ENCODE measurements at places on chromosomes 4 and X.

DNA sequence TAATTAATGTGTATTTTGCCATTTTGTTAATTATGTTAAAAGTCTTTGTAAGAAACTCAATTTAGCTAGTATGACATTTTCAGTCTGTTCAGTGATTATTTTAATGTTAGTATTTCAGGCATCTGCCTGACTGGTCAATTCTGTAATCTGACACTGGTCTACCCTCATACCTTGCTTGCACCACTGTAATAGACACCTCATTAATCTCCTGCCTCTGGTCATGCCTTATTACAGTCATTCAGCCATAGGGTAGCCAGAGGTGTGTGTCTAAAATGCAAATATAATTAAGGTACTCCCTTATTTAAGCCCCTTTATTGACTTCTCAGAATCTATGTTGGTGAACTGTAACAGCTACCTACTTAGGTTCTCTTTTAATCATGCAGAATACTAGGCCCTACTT lies 861.1 kb upstream of the IGFBP7 start:
- no peaks in the 10 kb centered on the region for H3K36me3 ChIP-seq
- H3K27ac ChIP-seq: no peak overlapping the region
- no peak overlapping the region for H3K4me3 ChIP-seq
- no peaks in the 10 kb centered on the region for H3K27me3 ChIP-seq
- DNase-seq: no peak

DNA sequence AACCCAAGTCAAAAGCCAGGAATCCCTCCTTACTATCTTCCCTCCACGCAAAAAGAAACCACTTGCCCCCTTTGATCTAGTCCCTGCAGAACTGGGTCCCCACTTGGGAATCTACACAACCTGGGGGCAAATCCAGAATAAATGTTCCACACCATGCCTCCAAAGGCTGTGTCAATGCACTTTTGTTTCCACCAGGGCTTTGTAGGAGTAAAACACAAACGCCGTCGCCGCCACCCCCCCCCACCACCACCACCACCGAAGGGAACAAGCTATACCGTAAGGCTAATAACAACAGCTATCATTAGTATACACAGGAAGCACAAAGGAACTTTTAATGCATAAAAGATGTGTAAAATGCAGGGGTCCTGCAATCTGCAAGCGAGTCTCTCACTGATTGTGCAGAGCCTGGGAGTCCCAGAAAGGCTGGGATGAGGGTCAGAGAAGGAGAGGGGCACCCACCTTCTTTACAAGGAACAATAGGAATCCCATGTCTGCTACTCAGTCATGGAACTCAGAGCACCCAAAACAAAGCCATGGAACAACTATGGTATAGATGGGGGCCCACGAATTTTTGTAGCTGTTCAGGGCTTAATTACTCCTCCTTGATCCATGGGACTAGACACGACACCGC lies 13.2 kb downstream of the BCOR start:
- no peak for DNase-seq
- H3K27me3 ChIP-seq: no peaks in the 10 kb centered on the region
- no peaks in the 10 kb centered on the region for H3K36me3 ChIP-seq
- H3K4me3 ChIP-seq: peak overlapping the region; percentile 63

- H3K27ac ChIP-seq: no peak overlapping the region
- DNase-seq: no peak
- no peaks in the 10 kb centered on the region for H3K4me1 ChIP-seq
Measured at GRCh38 chrX:129531132-129531531, 7.8 kb upstream of the SMARCA1 start.

DNA sequence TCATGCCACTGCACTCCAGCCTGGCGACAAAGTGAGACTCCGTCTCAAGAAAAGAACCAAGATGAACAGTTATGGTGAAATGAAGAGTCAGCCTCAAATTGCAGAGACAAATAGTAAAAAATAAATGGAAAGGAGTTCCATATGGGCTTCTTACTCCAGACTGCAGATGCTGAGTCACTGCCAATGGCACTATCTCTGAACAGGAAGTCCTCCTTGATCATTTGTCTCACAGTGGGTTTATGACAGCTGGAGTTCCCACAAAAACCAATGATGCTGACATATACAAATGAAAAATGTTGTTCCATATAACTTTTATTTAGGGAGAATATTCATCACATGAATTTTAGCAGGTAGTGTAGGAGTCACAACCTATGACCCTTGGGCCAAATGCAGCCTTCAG lies 631.6 kb downstream of the PCDH18 start:
- DNase-seq: no peak
- no peaks in the 10 kb centered on the region for H3K4me1 ChIP-seq
- no peaks in the 10 kb centered on the region for H3K36me3 ChIP-seq
- H3K4me3 ChIP-seq: no peak overlapping the region

DNA sequence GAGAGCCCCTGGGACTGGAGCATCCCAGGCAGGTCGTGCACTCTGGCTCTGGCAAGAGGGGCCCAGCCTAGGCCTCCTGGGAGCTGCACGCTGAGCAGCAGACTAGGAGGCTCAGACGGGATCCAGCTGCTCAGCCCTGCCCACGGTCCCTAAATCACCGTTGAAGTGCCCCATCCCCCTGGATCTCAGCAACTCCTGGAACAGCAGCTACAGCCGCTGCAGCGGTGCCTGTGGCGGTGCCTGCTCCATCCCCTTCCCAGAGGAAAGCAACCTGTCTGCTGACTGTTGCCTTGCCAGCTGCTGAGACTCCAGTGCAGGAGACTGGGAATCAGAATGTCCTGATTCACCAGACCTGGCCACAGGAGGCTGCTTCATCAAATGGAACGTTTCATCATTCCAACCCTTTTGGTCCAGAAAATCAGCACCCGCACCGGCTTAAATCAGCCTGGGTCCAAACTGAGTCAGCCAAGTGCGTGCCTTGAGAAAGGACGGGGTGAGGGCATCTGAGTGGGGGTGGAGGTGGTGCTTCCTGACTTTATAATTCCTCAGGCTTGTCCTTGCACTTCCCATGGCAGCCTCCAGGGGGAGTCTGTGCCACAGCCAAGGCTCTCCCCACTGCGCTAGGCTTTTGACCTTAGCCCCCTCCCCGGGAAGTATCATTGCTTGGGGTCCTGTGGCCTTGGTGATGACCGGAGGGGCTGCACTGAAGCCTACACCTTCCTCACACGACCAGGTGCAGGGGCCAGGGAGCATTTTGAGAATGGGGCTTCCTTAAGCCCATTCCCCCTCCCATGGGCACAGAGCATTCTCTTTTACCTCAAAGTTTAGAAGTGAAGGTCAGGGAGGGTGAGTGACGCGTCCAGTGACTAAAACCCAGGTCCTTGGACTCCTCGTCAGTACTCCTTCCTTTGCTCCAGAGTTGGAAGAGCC lies 6.5 kb downstream of the ZNF185 start:
- H3K4me3 ChIP-seq: no peak overlapping the region
- H3K36me3 ChIP-seq: no peaks in the 10 kb centered on the region
- H3K4me1 ChIP-seq: no peaks in the 10 kb centered on the region
- no peak for DNase-seq
- no peaks in the 10 kb centered on the region for H3K27me3 ChIP-seq
- H3K27ac ChIP-seq: no peak overlapping the region

DNA sequence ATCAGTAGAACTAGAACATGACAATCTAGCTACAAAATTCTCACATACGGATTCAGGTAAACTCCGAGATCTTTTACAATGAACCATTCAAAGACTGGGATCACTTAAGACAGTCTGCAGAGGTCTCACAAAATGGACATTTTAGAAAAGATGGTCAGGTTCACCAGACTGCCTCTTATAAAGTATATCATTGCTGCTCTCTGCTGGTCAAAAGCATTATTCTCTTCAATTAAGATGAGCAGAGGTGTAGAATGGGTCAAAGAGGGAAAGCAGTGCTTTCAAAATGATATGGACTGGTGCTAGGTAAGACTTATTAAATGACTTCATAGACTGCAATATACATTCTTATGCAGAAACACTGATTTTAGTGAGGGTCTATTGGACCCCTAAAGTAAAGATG lies 434.7 kb downstream of the PACRGL start:
- H3K4me3 ChIP-seq: no peak overlapping the region
- no peak for DNase-seq
- no peaks in the 10 kb centered on the region for H3K27me3 ChIP-seq
- H3K27ac ChIP-seq: no peak overlapping the region
- no peaks in the 10 kb centered on the region for H3K36me3 ChIP-seq

DNA sequence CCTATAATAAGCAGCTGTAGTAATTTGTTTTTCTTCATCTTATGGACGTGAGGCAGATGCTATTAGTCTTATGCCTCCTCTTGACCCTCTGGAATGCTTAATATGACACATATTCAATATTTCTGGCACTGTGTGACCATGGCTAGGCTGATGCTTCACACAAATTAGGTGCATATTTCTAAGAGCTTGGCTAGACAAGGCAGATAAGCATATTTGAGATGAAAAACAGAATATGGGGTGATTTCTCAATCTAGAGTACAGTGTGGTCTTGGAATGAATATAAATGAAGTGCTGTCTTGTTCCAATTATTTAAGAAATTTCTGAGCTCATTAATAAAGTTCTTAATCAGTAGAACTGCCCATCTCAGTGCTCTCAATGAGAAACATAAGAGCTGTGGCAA lies 156.2 kb downstream of the NPNT start:
- no peak for DNase-seq
- H3K27me3 ChIP-seq: no peaks in the 10 kb centered on the region
- no peak overlapping the region for H3K27ac ChIP-seq
- no peaks in the 10 kb centered on the region for H3K36me3 ChIP-seq

DNA sequence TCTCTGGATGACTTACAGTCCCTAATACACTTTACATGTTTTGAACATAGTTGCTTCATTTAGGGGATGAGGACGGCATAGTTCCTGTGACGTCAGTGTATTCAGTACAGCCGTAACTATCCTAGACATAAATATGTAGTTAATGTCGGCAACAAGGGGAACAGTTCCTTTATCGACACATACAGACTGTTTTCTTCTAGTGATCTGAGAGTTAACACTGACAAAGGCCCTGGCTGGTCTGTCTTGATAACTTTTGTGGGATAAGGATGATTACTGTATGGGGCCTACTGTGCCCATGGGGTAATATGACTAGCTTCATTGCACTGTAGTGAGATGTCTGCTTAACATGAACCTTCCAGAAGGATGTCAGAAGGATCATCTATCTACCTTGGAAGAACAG lies 131.2 kb downstream of the ZNF518B start:
- H3K27me3 ChIP-seq: no peaks in the 10 kb centered on the region
- no peaks in the 10 kb centered on the region for H3K4me1 ChIP-seq
- no peak overlapping the region for H3K4me3 ChIP-seq

DNA sequence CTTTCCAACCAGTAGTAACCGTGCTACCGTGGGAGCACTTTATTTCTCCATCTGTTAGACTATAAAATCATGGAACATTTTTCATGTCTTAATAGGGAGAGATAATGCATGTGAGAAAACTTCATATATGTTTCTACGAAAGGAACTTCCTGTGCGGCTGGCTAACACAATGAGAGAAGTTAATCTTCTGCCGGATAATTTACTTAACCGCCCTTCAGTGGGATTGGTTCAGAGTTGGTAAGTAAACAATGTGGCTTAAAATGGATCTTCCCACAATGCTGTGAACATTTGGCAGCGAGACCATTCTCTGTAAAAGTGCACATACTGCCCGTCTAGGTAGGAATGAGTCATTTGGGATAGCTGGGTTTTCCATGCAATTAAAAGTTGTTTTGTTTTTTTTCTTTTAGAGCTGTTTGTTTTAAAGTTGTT lies 29.6 kb downstream of the PDK3 start:
- peak overlapping the region; percentile 64 for H3K27ac ChIP-seq
- H3K36me3 ChIP-seq: peaks cover 3% of the 10 kb centered on the region
- DNase-seq: peak; percentile 70
- peaks cover 12% of the 10 kb centered on the region for H3K4me1 ChIP-seq

GRCh38 chr4:90081432-90082144 lies 45.6 kb upstream of the CCSER1 start:
- no peak overlapping the region for H3K4me3 ChIP-seq
- no peaks in the 10 kb centered on the region for H3K36me3 ChIP-seq
- H3K27ac ChIP-seq: no peak overlapping the region
- no peaks in the 10 kb centered on the region for H3K27me3 ChIP-seq
- no peaks in the 10 kb centered on the region for H3K4me1 ChIP-seq

- peak overlapping the region; percentile 65 for H3K4me3 ChIP-seq
- H3K27me3 ChIP-seq: peaks cover 2% of the 10 kb centered on the region
- peaks cover 4% of the 10 kb centered on the region for H3K4me1 ChIP-seq
- no peak overlapping the region for H3K27ac ChIP-seq
Measured at GRCh38 chr4:118033148-118034052, 886 bp upstream of the NDST3 start.

GRCh38 chrX:23332101-23332887 lies 2.4 kb upstream of the PTCHD1 start:
- H3K4me3 ChIP-seq: peak overlapping the region; percentile 52
- DNase-seq: no peak
- H3K27ac ChIP-seq: no peak overlapping the region
- H3K27me3 ChIP-seq: peaks cover 8% of the 10 kb centered on the region
- H3K4me1 ChIP-seq: peaks cover 2% of the 10 kb centered on the region
- H3K36me3 ChIP-seq: no peaks in the 10 kb centered on the region

- no peak overlapping the region for H3K27ac ChIP-seq
- no peaks in the 10 kb centered on the region for H3K36me3 ChIP-seq
- peaks cover 6% of the 10 kb centered on the region for H3K4me1 ChIP-seq
- no peak overlapping the region for H3K4me3 ChIP-seq
- no peak for DNase-seq
- no peaks in the 10 kb centered on the region for H3K27me3 ChIP-seq
Measured at GRCh38 chr4:139813881-139814280, 148.3 kb downstream of the MGST2 start.

GRCh38 chr4:39048311-39048710 lies 13.7 kb upstream of the KLHL5 start:
- no peak overlapping the region for H3K27ac ChIP-seq
- H3K36me3 ChIP-seq: no peaks in the 10 kb centered on the region
- no peak for DNase-seq
- no peaks in the 10 kb centered on the region for H3K27me3 ChIP-seq
